Chondrocyte (in vitro differentiated cells): ENCODE measurements at places on chromosomes 2 and 18. TPM values are rescaled to one million over a fixed set of nuclear protein-coding genes. Genes with fewer than 3 reads are reported as not detected.

DNA sequence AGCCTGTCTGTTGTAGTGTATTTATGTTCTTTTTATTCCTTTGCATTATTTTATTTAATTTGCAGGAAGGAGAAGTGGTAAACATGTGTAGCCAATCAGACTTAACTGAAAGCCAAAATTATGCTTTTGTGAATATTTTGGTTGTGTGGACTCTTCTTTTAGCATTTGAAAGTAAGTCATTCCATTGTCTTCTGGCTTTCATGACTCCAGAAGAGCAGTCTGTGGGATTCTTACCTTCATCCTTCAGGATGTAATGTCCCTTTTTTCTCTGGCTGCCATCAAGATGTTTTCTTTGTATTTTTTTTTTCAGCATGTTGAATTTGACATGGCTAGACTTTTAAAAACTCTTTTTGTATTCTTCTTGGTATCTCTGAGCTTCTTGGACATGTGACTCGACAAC lies 895.2 kb upstream of the ZEB2 start:
- no peak for DNase-seq

DNA sequence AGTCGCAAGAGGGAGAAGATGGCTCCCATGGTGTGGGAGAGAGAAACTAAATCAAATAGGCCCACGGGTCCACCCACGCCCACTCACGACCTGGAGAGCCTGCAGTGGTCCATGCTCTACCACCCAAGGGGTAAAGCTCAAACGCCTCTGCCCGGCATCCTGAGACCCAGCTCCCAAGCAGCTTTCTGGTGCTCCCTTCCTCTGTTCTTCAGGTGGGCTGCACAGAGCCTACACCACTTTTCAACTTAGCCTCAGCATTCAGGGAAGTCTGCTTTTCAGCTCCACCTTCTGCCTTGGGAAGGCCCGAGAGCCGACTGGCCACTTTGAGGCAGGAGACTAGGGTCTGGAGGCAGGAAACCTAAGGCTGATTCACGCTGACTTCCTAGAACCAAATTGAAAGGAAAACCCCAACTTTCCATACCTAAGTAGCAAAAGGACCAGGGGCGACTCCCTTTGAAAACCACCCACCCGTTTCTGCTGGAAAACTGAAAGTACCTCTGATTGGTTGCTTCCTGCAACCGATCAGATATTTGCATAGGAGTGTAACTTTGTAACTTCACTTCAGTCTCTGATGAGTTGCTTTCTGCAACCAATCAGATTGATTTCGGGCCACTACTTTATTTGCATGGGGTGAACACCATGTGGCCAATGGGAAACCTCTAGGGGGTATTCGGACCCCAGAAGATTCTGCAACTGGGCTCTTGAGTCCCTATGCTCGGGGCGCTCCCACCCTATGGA lies 26.8 kb upstream of the SPATA3 start:
- DNase-seq: no peak

- no peak for DNase-seq
Observed at GRCh38 chr2:126963390-126963789, 64.7 kb downstream of the TEX51 start.

GTF3C2 gene
- 42.0 to 55.3 TPM (median 43.2 TPM) in 3 replicates for total RNA-seq

GRCh38 chr2:226137201-226137811 lies 662.3 kb downstream of the IRS1 start:
- DNase-seq: no peak

GRCh38 chr2:95722131-95722697 lies 130.4 kb downstream of the TRIM43 start:
- no peak for DNase-seq

TMEM182 gene
- 4.2 to 6.0 TPM (median 5.1 TPM) in 3 replicates for total RNA-seq

GRCh38 chr2:205563646-205564045 lies 118.7 kb upstream of the NRP2 start:
- DNase-seq: no peak

XDH gene
- 0.12 to 0.23 TPM (median 0.17 TPM) in 3 replicates for total RNA-seq

ALPG gene
- not detected in 3 replicates for total RNA-seq

DOCK10 gene
- total RNA-seq: 14.3 to 22.9 TPM (median 18.5 TPM) in 3 replicates

ZSWIM2 gene
- total RNA-seq: not detected in 3 replicates

- no peak for DNase-seq
Observed at GRCh38 chr2:119788752-119789151, 29.0 kb downstream of the PTPN4 start.

CD8B2 gene
- total RNA-seq: not detected in 3 replicates

SLC9A4 gene
- total RNA-seq: not detected in 3 replicates

DNA sequence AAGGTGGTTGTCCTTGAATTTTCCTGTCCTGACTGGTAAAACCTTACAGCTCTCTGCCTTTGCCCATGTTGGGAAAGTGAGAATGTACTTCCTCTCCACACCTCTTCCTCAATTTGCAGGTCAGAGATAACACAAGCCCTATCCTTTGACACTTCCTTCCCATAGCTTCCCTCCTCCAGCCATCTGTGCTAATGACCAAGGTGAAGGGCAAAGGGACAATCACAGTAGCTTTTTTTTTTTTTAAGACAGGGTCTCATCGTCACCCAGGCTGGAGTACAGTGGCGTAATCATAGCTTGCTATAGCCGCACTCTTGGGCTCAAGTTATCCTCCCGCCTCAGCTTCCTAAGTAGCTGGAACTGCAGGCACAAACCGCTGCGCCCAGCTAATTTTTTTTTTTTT lies 24.3 kb upstream of the STPG4 start:
- no peak for DNase-seq

DNA sequence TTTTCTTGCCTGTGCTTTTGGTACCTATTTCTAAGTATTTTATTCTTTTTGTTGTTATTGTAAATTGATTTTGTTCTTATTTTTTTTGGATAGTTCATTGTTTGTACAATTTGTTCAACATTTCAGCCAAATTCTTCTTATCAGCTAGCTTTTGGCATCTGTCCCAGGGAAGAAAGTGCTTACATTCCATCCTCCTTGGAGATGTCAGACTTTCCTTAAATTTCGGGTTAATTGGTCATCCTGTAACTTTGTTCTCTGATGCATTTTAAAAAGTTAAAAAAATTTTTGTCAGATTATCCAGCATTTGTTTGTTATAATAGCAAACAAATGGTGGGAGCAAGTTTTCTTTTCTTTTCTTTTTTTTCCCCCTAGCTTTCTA lies 60.3 kb downstream of the PTH2R start:
- DNase-seq: no peak
